ENCODE measurements at places on chromosomes 7 and 10.

DNA sequence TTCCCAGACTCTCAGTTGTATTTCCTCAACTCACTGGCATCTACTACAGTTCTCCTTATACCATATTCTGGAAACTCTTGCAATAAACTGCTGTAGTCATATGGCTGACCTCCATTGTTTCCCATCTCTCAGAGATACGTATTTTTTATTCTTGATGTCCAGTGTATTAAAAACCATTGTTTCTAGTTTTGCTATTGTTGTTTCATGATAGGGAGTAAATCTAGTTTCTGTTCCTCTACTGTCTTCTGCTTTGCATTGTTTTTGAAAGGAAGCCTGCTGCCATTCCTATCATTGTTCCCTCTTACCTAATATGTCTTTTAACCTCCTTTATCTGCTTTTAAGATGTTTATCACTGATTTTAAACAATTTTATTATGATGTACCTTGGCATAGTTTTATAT is 255.0 kb downstream of the ADK start:
- no peaks in the 10 kb centered on the region for H3K27me3 ChIP-seq
- H3K36me3 ChIP-seq, result peaks cover 29% of the 10 kb centered on the region
- no peak overlapping the region for H3K4me3 ChIP-seq
- no peak for DNase-seq
- no peaks in the 10 kb centered on the region for H3K4me1 ChIP-seq

- H3K27me3 ChIP-seq, result no peaks in the 10 kb centered on the region
- H3K36me3 ChIP-seq, result peaks cover 53% of the 10 kb centered on the region
- peaks cover 80% of the 10 kb centered on the region for H3K4me1 ChIP-seq
- no peak for DNase-seq
Measured at GRCh38 chr7:55476852-55477780, 95.2 kb downstream of the VOPP1 start.

- peaks cover 21% of the 10 kb centered on the region for H3K27me3 ChIP-seq
- H3K4me3 ChIP-seq, result no peak overlapping the region
- H3K36me3 ChIP-seq, result no peaks in the 10 kb centered on the region
- peaks cover 11% of the 10 kb centered on the region for H3K4me1 ChIP-seq
Measured at GRCh38 chr7:87140271-87140748, 11.9 kb upstream of the DMTF1 start.

DNA sequence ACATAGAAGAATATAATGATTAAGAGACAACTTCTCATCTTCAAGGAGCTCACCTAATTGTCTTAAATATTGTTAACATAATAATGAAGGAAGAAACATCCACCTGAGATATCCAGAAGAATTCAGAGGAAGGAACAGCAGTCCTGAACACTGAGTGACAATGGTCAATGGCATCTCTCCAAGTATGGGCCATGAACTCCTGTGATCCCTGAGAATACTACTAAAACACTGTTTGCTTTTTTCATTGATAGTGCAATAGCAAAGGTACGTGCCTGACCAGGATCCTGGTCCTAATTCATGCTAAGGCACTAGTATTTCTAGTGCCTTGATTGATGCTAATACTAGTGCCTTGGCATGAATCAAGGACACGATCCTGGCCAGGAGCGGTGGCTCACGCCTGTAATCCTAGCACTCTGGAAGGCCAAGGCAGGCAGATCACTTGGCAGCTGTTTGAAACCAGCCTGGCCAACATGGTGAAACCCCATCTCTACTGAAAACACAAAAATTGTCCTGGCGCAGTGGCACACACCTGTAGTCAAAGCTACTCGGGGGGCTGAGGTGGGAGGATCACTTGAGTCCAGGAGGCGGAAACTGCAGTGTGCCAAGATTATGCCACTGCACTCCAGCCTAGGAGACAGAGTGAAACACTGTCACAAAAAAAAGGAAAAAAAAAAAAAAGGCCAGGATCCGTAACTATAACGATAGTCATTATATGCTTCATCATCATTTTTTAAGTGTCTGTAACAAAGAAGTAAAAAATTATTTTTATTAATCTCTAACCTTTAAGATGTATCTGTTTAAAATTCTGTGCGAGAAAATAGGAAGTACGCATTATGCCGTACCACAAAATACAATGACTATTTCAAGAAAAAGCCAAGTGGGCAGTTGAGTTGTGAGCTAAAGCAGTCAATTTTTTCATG is 49.1 kb downstream of the SRPK2 start:
- no peaks in the 10 kb centered on the region for H3K36me3 ChIP-seq
- no peak overlapping the region for H3K27ac ChIP-seq
- DNase-seq, result no peak
- no peaks in the 10 kb centered on the region for H3K27me3 ChIP-seq
- no peak overlapping the region for H3K4me3 ChIP-seq
- peaks cover 25% of the 10 kb centered on the region for H3K4me1 ChIP-seq

DNA sequence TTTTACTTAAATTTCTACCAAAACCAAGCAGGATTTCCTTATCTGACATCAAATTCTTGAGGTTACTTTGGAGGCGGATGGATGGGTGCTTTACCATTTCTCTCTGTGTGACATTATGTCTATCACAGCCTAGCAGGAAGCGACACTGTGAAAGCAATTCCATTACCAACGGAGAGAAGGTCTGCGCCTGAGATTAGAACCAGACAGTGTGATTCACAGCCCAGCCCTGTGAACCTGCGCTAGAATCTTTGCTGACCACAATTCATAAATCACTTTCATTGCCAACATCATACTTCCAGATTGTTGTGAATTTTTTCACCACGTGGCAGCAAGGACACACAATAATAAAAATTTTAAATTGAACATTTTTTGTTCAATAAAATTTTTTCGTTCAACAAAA is 126.5 kb downstream of the CUBN start:
- DNase-seq, result peak; percentile 77
- peak overlapping the region; percentile 35 for H3K4me3 ChIP-seq
- H3K4me1 ChIP-seq, result peaks cover 50% of the 10 kb centered on the region
- H3K27ac ChIP-seq, result peak overlapping the region; percentile 80

- no peak for DNase-seq
- no peak overlapping the region for H3K27ac ChIP-seq
- no peak overlapping the region for H3K4me3 ChIP-seq
- no peaks in the 10 kb centered on the region for H3K4me1 ChIP-seq
- peaks cover 9% of the 10 kb centered on the region for H3K27me3 ChIP-seq
- no peaks in the 10 kb centered on the region for H3K36me3 ChIP-seq
Measured at GRCh38 chr7:156327916-156328315, 312.7 kb upstream of the RNF32 start.
